ENCODE measurements at places on chromosomes 11 and 22.

DNA sequence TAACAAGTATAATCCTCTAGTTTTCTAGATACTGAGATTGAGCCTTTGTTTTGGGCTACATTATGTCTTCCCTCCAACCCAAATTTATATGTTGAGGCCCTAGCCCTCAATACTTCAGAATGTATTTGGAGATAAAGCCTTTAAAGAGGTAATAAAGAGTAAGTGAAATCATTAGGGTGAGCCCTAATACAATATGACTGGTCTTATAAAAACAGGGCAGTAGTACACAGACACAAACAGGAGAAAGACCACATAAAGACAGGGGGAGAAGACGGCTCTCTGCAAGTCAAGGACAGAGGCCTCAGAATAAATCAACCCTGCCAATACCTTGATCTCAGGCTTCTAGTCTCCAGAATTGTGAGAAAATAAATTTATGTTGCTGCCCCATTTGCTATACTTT, 6.3 kb downstream of the OR10V1 start:
- no peak for DNase-seq

DNA sequence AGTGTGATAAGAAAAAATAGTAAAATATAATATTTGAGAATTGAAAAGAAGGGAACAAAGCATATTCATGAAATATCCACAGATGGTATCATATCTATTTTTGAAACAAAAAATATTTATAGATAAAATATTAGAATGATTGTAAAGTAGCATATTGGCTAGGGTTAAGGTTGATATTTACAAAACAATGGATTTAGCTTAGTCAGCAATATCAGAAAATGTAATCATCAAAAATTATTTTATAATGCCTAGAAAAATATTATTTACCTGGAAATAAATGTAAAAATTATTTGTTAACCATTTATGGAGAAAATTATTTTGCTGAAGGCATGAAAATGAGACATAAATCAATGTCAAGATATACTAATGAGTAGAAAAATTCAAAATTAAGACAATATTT, 12.8 kb downstream of the FAM111B start:
- no peak for DNase-seq

DNA sequence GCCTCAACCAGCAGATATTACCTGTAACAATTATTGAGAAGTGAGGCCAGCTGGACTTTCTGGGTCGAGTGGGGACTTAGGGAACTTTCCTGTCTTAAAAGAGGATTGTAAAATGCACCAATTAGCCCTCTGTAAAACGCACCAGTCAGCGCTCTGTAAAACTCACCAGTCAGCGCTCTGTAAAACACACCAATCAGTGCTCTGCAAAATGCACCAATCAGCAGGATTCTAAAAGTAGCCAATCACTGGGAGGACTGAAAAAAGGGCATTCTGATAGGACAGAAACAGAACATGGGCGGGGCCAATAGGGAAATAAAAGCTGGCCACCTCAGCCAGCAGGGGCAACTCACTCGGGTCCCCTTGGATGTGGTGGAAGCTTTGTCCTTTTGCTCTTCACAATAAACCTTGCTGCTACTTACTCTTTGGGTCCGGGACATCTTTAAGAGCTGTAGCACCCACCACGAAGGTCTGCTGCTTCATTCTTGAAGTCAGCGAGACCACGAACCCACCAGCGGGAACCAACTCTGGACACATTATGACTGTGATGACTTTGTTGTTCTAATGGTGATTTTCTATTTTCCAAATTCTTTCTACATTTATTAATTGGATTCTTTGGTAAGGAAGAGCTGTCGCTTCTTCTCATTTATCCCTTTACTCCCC, 40.2 kb upstream of the FGF3 start:
- no peak for DNase-seq

- DNase-seq: no peak
These were observed 50.7 kb upstream of the SPATA19 start for GRCh38 chr11:133896028-133896427.

DNA sequence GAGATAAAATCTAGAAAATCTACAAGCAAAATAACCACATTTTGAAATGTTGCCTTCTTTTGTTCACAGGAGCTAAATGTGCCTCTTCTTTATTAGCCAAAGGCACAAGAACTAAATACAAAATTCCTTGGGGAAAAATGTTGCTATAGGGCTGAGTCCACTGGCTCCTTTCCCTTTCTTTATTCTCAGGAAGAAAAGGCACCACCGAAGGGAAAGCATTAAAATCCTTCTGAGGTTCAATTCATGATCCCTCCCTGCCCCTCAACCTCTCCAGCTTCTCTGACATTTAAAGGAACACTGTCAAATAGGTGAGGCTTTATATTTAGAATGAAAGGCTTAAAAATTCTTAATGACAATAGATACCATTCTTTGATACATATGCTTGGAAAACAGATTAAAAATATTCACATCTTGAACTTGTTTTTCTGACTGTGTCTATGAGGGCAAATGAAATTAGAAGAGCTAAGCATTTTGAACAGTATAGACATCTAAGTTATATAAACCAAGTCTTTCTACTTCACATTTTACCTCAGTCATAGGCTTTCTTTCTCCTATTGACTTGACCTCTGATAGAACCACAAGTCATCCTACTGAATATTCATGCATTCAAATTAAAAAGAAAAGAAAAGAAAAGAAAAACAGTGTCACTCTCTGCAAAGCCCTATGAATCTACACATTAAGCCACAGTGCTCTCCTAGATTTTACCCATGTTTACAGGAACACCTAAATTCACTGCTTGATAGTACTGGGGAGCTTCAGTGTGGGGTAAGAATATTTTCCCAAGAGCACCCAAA, 148.2 kb downstream of the MAML2 start:
- DNase-seq: no peak

- DNase-seq: peak; percentile 63
These were observed 2.5 kb downstream of the RAC2 start for GRCh38 chr22:37241351-37242142.

DNA sequence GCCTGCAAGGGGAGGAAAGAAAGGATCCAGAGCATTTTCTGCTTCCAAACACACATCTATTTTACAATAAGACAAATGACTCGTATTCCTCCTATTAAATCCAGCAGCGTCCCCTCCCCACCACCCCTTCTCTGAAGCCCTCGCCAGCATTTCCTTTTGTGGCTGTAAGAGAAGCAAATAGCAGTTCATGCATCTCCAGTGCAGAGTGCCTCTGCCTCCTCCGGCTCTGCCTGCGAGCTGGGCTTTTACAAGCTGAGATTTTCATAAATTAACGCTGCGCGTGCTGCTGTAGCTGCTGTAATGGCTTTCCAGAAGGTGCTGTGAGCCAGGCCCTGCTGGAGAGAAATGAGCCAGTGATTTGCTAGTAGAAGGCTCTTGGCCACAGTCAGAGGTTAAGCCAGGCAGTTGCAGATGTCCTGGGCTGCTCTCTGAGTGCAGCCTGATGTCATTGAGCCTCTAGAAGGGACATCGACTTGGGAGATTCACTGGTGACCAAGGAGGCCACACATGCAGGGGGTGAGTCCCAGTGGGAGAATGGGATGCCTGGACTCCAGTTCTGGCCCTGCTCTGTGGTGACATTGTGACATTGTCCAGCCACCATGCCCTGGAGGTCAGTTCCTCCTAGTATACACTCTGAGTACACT, 134.5 kb upstream of the NAV2 start:
- no peak for DNase-seq

DNA sequence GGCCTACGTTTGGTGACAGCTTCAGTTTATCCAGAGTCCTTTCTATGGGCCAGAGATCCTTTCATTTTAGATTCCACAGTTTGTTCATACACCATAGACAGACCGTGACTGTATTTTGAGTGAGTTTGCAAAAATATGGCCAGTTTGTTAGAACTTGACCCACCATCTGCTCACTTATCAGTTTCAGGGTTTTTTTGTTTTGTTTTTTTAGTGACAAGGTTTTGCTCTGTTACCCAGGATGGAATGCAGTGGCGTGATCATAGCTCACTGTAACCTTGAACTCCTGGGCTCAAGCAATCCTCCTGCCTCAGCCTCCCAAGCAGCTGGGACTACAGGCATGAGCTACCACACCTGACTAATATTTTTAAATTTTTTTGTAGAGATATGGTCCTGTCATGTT, 9.1 kb upstream of the CKAP5 start:
- no peak for DNase-seq

- no peak for DNase-seq
These were observed 103.7 kb downstream of the LRRC32 start for GRCh38 chr11:76566811-76567210.

DNA sequence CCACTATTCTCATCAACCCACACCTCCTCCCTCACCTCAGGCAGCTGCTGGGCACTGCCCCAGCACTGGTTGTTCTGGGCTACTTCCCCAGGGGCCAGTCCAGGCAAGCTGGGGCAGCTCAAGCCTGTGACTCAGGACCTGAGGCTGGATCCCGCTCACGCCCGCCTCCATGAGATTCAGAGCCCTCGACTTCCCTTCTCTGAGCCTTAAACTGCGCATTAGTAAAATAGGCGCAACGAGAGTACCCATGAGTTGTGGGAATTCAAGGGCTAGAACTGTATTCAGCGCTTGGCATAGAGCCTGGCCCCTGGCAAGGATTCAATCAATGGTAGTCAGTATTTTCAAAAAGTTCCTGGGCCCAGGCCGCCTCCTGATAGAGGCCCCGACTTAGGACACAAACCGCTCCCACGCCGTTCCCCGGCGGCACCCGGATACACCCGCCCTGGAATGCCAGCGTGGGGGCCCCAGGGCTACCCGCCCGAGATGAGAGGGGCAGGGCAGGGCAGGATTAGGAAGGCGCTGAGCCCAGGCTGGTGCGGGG, 723 bp upstream of the CD82 start:
- DNase-seq: no peak

GRCh38 chr22:43777286-43777685, 34.8 kb downstream of the EFCAB6 start:
- no peak for DNase-seq

DNA sequence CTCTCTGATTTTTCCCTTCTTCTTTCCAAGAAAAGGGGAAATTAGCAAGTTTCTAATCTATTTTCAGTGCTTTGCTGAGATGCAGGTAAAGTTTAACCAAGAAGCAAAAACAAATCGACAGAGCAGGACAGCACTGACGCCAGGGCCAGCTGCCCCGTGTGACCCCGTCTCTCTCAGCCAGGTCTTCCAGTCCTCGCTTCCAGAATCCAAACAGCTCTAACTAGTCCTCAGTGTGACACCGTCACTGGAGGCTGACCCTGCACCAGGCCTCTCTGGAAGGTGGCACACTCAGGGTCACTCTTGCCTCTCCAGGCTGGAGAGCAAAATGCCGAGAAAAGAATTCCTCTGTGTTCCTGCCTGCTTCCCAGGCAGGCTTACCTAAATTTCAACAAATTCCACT, 44.8 kb downstream of the SHANK2 start:
- no peak for DNase-seq

GRCh38 chr11:131845255-131845654, 474.8 kb downstream of the NTM start:
- no peak for DNase-seq

GRCh38 chr11:72173291-72173690, 18.6 kb upstream of the FOLR1 start:
- no peak for DNase-seq

DNA sequence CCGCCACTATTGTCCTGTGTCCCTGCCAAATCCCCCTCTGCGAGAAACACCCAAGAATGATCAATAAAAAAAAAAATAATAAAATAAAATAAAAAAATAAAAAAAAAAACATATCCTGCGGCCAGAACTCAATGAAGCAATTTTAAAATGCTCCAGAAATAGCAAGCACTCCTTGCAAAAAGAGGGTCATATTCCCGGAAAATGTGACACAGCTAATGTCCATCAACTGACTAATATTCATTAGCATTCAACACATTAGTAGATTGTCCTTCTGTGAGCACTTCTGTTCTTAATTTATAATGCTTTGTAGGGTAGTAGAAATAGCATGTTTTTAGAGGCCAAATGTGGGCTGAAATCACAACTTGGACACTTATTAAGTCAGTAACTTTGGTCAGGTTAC, 252.3 kb upstream of the SESN3 start:
- no peak for DNase-seq

GRCh38 chr11:26028393-26028911, 303.5 kb upstream of the ANO3 start:
- no peak for DNase-seq

DNA sequence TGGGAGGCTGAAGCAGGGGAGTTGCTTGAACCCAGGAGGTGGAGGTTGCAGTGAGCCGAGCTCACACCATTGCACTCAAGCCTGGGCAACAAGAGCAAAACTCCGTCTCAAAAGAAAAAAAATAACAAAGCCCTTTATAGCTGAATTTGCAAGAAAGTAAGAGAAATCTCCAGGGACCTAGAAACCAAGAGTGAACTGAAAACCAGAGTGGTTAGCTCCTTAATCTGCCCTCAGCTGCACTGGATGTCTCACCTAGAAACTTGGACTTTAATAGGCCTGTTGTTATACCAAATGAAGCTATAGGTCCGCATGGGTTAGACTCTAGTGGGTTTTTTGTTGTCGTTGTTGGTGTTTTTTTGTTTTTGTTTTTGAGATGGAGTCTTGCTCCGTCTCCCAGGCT, 4.1 kb downstream of the NEU3 start:
- DNase-seq: no peak

- no peak for DNase-seq
These were observed 324.8 kb downstream of the DYNC2H1 start for GRCh38 chr11:103434073-103434411.

GRCh38 chr22:29163808-29164207, 41.9 kb upstream of the EMID1 start:
- no peak for DNase-seq

- no peak for DNase-seq
These were observed 340.1 kb downstream of the MN1 start for GRCh38 chr22:27461470-27461869.

GRCh38 chr22:34805771-34806170, 260.2 kb upstream of the ISX start:
- DNase-seq: no peak

GRCh38 chr22:43491737-43492136, 79.9 kb downstream of the MPPED1 start:
- no peak for DNase-seq

DNA sequence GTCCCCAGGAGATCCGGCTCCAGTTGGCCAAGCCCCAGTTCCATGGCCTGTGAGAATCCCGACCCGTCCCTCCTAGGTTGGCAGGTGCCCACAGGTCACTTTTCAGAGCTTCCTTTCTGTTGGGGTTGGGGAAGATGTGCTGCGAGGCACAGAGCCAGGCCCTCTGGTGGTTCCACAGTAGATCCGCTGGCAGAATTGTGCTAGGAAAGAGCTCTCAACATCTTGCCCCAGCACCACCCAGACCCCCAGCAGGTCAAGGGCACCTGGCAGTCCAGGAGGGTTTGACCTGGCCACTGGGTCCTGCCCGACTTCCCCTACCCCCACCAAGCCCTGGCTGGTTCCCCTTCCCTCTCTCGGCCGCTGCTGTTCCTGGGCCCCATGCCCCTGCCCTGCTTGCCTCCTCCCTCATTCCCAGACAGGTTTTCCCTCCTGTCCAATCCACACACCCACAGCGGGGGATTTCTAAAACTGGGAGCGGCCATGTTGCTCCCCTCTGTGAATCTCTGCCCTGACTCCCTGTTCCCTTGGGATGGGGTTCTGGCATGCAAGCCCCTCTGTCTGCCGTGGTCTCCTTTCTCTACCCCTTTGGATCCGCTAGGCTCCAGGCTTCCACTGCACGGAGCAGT, 26.2 kb upstream of the GCAT start:
- no peak for DNase-seq

GRCh38 chr11:69360606-69361005, 66.7 kb downstream of the MYEOV start:
- no peak for DNase-seq

Measured in stimulated activated CD4-positive, alpha-beta T cell treated with anti-CD3 and anti-CD28 coated beads, Interleukin-2, amount 100 ng/mL, for 24 hours (primary cell).